AG09319 (cell line): ENCODE measurements at places on chromosomes 13 and 19.

DNA sequence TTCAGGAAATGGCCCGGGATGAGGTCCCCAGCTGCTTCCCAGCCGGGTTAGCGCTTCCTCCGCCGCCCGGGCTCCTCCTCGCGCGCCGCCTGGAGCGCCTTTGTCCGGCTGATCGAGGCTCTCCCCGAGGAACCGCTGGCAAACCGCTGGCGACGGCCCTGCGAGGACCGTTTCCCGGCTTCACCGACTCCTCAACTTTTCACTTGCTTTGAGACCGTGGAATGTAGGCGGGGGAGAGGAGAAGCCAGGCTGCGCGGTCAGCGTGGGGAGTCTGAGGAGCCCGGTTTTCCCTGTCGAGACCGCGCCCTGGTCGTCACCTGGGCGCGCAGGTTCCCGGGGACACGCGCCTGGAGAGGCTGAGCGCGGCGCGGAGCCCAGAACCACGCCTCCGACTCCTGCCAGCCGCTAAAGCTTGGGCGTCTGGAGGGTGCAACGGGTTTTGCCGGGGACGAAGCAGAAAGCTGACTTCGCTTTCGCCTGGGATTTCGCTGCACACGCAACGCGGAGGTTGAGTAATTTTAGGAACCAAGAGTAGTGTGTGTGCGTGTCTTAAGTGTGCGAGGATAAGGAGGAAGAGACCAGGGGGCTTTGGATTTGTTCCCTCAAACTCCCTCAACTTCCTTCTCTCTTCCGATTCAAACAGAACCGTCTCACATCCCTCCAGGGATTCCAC, 7.3 kb upstream of the DGKH start:
- no peak for DNase-seq

DNA sequence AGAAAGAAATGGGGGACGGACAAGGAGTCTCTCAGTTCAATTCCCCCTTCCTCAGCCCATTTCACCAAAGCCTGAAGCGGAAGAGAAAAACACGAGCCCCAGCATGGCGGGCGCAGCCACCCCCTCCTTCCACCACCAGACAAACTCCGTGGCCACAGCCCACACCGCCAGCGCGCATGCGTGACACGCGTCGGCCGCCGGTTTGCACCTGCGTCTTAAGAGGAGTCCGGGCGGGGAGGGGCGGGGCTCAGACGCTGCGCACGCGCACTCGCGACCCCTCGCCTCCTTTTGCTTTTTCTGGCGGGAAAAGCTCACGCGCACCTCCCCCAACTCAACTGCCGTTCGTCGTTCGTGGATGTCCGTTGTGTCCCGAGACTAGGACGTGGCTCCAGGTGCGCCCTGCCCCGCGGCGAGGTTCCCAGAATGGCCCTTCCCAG, at the start of gene KASH5:
Gene KASH5, plus strand, starts transcription at position 314 of the 437 bp plus-strand sequence. CDS start 2,635 bp downstream, outside the sequence.
- no peak for DNase-seq

DNA sequence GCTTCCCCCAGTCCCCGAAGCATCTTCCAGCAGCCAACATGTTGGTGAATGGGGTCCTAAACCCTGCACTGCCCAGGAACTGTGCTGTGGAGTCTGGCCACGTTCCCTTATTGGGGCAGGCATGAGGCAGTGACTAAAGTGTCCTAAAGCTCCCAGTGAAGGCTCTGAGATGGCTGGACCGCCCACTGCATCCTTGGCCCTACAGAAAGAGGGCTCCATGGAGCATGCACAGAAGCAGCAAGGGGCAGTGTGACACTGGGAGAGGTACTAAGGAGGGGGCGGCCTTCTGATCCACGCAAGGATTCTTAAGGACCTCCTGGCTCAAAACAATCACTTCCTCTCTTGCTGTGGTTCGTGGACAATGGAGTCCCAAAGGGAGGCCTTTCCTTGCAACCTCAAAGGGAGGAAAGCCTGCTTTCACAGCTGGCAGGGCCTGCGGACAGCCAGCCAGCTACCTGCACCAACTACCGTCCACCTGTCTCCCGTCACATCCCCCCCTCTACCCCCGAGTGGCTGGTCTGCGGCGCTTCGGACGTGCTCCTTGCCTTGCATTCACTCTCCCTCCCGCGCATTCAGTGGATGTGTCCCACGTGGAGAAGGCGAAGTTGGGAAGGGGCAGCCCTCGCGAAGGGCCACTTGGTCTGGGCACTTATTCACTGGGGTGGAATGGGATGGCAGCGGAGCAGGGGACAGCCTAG, 63.9 kb upstream of the STARD13 start:
- DNase-seq = no peak

GRCh38 chr13:27678306-27679040, 56.8 kb downstream of the POLR1D start:
- no peak for DNase-seq
